HFF-Myc (cell line): ENCODE measurements at places on chromosomes 6 and 20.

DNA sequence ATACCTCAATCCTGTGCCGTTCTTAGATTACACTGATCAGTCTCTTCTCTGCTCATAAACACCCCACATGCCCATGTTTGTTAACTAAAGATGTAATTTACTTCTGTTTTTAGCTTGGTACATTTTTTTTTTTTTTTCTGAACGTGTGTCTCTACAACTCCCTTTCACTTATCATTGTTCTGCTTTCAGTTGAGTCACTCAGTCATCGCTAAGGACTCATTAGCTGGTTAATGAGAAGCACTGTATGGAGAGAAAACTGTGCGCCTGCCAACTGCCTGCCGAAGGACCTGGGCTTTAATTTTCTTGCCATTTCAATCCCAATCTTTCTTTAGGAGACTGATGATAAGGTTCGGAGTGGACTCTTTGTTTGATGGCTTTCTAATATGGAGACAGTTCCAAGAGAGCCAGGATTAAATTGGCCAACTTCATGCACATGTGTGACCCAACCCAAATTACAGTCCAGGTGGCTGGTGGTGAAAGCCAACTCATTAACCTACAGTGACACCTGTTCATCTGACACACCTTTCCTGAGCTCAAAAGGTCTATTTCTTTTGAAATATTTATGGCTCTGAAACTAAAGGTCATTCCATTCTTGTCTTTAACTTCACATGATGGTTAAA is 334.1 kb downstream of the BCKDHB start:
- DNase-seq, result no peak

GRCh38 chr20:40997116-40997515 is 31.5 kb upstream of the TOP1 start:
- no peak for DNase-seq

DNA sequence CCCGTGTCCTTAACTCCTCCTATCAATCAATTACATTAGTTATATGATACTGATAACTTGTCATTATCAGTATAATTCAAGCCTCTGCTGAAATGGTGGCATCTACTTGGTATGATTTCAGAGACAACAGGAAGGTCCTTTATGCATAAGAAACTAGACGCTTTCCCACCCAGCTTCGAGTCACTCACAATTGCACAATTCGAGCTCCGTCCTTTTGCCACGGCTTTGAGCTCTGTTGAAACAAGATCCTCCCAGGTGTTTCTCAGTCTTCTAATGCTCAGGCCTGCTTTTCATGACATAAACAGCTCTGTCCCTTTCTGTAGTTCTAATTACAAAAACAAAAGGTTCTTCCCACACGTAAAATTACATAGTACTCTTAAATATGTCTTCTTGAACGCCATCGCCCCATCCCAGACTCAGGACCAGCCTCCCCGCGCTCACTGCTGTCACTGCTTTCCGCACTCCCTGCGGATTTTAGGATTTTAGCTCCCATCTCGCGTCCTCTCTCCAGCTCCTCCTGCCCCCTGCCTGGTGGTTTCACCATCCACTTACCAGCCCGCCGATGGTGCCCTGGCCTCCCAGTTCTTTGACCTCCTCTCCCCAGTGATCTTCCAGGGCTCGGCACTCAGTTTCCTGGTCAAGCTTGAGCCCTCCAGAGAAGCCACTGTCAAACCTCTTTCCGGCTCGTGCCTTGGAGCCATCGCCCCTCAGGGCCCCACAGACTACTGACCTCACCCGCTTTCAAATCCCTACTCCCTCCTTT is 23.2 kb upstream of the PNPLA1 start:
- DNase-seq, result no peak

DNA sequence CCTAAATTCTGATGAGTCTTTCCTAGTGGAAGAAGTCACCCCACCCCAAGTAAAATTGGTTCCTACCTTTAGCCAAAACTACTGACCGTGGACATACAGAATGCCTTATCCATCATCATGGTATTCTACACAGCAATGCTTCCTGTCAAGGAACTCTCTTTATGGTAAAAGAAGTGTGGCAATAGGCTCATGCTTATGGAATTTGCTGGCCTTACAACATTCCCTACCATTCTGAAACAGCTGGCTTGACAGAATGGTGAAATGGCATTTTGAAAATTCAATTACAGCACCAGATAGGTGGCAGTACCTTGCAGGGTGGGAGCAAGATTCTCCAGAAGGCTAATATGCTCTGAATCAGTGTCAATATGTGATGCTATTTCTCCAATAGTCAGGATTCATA is 41.8 kb upstream of the BACH2 start:
- DNase-seq, result no peak

GRCh38 chr6:40722091-40722490 is 134.9 kb upstream of the LRFN2 start:
- no peak for DNase-seq

DNA sequence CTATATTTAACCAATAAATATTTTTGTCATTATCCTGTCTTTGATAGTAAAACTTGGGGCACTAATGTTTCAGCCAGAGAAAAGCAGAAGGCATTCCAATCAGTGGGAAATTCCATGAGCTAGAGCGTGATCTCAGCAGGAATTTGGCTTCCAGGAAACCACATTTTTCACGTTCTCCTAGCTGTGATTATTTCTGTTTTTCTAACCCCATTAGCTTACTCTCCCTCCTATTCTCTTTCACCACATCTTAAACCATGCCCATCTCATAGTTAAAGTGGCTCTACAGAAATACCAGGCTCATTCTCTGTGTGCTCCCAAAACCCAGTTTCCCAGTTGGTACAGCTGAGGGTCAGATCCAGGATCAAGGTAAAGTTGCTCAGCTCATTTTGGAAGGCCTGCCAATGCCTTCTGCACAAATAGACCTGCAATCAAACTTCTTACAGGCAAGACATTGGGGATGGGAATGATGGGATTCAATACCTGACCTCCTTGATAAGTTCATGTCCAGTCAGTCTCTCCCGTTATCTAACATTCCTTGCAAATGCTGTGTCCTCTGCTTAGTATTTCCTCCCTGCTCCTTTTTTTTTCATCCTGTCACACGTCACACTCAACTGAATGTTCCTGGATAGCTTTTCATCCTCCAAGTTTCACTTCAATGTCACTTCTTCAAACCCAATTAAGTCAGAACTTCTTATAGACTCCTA is 33.1 kb upstream of the TMEM30A start:
- peak; percentile 25 for DNase-seq

- no peak for DNase-seq
Measured at GRCh38 chr6:50681213-50681824, 32.0 kb upstream of the TFAP2D start.
